ENCODE measurements at places on chromosomes 4 and X.

DNA sequence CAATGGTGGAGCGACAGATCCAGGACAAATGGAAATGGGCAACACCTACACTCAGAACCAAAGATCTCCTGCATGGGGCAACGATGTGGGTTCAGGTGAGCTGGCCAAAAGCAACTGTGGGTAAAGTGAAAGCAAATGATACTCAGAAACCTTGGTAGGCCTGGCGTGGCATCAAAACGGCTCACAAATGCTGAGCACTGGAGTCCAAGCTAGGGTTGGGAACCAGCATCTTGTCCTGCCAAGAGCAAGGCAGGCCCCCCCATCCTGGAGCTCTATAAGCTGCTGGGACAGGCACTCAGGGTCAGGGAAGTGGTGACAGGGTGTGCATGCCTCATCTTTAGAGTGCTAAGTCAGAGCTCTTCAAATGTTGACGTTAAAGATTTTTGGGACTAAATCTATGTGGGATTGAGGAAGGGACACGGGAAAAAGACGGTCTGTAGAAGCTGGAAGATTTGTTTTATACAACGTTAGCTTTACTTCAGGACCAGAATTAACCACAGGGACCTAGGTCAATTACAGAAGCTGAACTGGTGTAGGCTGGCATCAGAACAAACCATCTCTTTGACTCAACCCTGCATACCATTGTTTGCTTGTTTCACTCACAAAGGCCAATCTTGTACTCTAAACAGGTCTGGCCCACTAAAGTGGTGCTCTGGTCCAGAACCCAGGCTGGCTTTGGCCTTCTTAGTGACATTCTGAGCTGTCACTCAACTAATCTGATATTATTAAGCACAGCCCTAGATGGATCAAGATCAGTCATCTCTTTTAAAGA is 10.7 kb downstream of the ATP8A1 start:
- no peak for DNase-seq

GRCh38 chrX:118730500-118731247 is 3.3 kb downstream of the IL13RA1 start:
- no peak for DNase-seq

GRCh38 chrX:115467961-115468360 is 93.0 kb upstream of the PLS3 start:
- no peak for DNase-seq

DNA sequence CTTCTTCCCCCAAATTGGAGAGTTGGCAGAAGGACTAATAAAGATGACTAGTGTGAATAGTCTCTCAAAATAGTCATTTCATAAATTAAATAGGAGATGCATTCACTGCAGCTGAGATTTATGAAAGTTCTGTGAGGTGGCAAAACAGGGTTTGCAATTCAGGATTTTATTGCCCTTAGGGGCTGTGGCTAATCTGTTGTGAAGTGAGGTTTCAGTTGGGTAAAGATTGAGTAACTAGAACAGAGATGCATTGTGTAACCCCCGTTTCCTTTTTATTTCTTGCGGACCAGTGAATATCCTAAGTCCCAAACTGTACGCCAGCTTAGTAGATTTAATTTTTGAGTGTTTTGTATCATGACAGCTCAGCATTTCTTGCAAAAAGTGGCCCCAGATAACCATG is 16.2 kb upstream of the SCRG1 start:
- DNase-seq = no peak

GRCh38 chrX:19899217-19899788 is 11.9 kb upstream of the SH3KBP1 start:
- no peak for DNase-seq

GRCh38 chr4:139809757-139810140 is 144.1 kb downstream of the MGST2 start:
- no peak for DNase-seq

- no peak for DNase-seq
Measured at GRCh38 chr4:180636696-180637404, 1606.4 kb upstream of the TENM3 start.

GRCh38 chr4:142544594-142544993 is 301.5 kb downstream of the INPP4B start:
- no peak for DNase-seq

GRCh38 chrX:74171465-74171864 is 132.5 kb upstream of the ZCCHC13 start:
- DNase-seq = no peak

All from stimulated activated CD8-positive, alpha-beta memory T cell treated with anti-CD3 and anti-CD28 coated beads, Interleukin-4, amount 100 ng/mL, for 24 hours (primary cell).